ENCODE measurements at places on chromosomes 7 and 10.

DNA sequence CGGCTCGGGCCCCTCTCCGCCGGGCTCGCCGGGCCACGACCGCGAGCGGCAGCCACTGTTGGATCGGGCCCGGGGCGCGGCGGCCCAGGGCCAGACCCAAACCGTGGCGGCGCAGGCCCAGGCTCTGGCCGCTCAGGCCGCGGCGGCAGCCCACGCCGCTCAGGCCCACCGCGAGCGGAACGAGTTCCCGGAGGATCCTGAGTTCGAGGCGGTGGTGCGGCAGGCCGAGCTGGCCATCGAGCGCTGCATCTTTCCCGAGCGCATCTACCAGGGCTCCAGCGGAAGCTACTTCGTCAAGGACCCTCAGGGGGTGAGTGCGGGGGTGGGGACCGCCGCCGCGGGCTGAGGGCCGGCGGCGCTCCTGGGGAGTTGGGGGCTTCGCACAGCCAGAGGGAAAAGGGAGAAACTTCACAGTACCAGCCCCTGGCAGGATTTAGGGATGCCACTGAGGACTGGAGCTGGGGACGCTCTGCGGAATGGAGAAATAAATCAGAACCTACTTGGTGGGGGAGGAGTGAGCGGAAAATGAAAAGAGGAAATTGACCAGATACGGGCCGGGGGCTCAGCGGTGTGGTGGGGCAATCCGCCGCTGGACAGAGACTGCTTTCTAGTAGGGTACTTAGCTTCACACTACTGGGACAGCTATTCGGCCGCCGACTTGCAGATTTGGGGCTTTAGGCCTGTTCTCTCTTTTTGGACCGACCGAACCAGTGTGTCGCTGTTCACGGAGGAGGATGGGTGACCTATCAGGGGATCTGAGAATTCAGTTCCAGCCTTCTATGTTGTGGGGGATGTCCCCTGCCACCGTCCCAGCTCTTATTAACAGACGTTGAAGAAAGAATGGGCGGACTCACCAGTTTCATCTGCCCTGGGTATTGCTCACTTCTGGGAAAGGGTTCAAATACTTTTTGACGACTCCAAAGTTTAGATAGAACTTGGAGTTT is 669 bp downstream of the PI4K2A start:
- no peak for DNase-seq

DNA sequence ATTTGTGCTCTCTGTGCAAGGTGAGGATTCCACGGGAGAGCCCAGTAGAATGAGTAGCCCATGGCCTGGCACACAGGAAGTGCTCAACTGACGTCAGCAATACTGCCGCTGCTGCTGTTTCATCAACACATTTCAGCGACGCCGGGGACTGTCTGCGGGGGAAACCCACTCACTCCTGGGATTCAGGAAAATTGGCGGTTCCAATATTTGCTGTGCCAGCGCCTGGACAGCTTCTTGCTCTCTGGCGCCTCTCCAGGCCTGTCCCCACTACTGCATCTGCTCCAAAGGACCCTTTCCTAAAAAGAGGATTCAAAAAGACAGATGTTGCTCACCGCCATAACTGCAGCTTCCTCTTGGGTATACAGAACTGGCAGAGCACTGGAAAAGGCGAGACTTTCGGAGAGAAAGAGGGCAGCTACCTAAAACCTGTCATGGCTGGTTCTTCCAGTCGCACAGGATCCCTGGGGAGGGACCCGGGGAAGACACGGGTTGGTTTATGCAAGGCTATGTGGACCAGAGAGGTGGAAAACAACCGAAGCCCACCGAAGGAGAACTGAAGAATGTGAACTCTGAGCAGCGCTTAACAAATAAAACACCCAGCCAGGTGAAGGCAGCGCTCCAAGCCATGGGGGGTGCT is 39.7 kb upstream of the ENO4 start:
- no peak for DNase-seq

DNA sequence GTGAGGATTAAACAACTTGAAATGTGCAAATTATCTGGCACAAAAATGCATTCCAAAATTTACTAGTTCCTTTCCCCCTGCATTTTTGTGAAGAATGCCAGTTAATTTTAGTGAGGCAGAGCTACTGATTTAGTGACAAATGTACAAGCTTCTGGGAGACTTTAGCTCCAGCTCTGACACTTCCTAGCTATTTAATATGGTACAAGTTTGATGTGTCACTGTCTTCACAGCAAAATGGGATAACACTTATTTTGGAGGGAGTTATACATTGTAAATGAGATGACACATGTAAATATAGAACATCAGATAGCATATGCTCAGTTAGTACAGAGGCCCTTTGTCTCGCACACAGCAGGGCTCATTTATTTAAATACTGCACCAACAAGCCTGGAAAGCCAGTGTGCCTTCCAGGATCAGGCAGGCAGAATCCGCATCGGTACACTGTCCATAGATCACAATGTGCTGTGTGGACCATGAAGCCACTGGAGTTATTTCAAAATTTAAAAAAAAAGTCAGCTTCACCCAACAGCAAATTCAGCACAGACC is 48.7 kb downstream of the ELMO1 start:
- DNase-seq: no peak

DNA sequence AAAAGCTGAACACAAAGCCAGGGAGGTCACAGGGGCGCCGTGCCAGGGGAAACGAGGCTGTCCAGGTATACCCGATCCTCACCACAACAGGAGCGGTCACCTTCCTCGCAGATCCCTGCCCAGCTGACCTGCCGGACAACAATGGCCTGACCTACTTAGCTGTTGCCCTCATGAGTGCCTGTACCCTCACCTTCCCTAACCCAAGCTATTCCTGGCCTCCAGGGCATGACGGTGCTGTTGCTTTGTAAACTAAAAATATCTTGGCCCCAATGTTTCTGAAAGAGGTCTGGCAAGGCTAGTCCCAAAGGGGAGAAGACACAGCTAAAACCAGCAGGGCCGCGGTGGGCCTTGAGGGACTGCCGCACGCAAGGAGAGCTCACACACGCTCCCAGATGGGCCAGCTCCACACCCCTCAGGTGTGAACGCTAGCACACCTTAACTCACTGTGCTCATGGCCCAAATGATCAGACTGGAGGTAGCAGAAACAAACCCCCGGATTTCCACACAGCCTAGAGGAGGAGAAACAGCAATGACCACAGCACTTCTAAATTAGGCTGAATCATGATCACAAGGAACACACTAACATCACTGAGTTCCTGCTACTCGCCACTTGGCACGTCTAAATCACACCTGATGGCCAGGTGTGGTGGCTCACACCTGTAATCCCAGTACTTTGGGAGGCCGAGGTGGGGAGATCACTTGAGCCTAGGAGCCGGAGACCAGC is 66.3 kb upstream of the CYTH3 start:
- no peak for DNase-seq

DNA sequence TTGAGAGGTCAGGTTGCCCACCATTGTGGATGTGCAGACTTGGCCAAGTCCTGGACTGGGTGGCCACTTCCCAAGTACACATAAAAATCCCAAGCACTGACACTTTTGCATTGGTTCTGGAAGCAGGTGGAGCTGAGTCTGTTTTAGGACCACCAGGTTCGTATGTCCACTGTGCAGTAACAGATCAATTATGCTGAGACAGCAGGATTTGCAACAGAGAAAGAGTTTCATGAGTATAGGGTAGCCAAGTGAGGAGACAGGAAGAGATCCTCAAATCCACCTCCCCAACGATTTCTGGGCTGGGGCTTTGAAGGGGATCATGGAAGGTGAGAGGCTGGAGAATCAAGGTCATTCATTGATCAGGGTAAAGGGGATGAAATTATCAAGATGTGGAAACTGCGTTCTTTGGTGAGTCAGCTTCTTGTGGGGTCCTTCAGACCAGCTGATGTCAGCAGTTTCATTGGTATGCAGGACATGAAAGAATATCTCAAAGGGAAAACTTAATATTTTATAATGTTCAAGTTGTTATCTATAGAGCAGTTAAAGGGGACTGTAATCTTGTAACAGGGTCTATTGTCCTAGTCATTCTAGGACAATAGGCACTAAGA is 277.7 kb downstream of the GALNT17 start:
- DNase-seq: no peak

DNA sequence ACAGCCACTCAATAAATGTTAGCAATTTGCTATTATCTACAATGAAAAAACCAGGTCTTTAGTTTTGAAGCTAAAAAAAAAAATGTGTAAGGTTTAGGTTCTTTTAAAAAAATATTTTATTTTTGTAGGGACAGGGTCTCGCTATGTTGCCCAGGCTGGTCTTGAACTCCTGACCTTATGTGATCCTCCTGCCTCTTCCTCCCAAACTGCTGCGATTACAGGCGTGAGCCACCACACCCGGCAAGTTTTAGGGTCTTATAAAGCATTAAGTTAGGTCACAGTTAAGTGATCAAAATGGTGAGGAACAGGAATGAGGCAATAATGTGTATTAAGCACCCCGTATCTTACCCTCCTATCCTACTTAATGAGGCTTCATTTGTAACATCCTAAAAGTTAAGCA is 774 bp downstream of the SEM1 start:
- DNase-seq: no peak

- no peak for DNase-seq
Observed at GRCh38 chr7:24828891-24829661, 71.8 kb upstream of the GSDME start.

GRCh38 chr7:32336726-32337125 is 153.5 kb downstream of the LSM5 start:
- no peak for DNase-seq

DNA sequence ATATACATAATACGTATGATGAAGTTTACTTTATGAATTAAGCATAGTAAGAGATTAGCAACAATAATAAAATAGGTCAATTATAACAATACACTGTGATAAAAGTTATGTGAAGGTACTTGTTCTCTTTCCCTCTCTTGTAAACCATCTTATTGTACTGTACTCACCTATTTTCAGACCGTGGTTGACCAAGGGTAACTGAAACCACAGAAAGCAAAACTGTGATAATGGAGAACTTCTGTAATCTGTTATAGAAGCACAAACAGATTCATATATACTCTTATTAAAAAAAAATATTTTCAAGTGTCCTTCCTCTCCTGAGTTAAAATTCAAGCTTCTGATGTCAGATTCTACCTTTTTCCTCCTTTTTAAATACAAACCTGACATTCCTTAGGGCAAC is 1247.8 kb upstream of the SORCS1 start:
- no peak for DNase-seq

DNA sequence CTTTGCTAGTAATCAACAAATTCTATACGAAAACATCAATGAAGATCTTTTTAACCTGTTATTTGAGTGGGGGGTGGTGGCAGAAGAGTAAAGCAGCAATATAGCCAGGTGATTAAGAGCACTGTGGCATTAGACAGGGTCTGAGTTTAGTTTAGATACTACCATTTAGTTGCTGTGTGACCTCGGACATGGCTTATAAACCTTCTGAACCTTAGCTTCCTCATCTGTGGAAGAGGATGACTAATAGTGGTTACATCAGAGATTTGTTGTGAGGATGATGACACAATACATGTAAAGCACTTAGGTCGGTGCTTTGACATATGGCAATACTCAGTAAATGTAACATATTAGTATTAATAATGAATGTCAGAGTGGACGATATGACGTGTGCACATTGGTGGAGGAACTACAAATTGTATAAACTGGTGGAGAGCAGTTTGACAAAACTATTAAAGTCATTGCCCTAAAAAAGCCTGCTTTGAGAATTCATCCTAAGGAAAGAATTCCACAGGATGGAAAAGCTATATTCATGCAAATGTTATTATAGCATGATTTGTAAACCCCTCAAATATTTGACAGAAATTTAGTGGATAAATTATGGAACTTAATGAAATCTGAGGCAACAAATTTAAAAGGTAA is 24.3 kb downstream of the SPAG6 start:
- DNase-seq: no peak

GRCh38 chr7:100493476-100494264 is 9.9 kb downstream of the NYAP1 start:
- no peak for DNase-seq

DNA sequence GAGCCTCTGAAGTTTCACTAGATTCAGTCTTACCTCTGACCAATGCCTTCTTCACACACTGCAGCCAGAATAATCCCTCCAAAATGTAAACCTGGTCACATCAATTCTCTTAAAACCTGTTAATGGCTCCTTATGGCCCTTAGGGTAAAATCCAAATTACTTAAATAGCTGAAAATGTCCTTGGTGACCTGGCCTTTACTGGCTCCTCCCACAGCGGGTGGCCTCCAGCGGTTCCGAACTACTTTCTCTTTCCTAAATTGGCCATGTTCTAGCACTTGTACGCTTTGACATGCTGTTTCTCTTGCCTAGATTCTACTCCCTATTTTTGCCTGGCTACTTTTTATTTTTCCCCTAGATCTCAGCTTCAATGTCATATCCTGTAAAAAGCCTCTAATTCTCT is 36.1 kb downstream of the AGK start:
- DNase-seq: no peak

DNA sequence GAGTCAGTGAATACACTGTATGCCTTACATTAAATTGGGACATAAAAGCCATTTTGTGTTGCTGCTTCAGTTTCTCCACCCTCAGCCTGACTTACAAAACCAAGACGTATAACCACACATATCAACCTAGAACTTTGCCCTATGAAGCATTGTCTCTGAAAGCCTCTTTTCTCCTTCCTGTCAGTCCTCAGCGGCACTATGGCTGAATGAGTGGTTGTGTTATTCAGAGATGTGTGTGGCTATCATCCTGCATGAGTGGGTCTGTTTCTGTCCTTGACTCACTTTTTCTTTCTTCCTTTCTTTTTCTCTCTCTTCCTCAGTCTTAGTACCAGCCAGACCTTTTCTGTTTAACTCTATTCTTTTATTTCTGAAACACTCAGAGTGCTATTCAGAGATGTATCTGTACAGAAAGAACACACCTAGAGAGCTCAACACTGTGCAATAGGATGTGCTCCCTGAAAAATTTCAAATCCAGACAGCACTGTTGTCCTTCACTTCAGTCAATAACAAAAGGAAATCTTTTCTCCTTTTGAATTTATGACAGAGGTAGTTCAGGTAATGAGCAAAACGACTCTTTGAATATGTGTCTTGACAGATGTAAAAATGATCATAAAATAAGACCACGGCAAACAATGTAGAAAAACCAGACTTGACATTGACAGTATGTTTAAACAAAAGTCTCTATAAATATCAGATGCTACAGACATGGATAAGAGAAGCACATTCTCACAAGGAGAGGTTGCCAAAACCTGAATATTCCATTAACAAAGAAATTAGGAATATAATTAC is 163.3 kb upstream of the FEZF1 start:
- no peak for DNase-seq

- DNase-seq: no peak
Observed at GRCh38 chr10:287026-287709, 151.9 kb downstream of the ZMYND11 start.

DNA sequence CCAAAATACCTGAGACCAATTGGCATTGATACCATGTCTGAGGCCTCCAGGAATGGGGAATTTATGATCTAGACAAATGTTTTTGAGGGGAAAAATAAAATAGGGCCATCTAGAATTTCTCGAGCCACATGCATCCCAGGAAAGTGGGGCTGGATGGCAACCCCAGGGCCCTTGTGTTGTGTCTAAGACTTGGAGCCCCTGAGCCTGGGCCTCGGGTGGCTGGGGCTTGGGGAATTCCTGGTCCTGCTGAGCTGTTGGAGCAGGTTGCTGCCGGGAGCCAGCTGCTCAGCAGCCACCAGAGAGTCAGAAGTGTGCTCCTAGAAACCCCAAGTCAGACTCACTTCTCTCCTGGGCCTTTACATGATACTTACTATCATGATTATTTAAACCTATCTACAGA is 172.9 kb downstream of the WDR37 start:
- no peak for DNase-seq

- DNase-seq: no peak
Observed at GRCh38 chr10:77548157-77548556, 89.5 kb downstream of the KCNMA1 start.

GRCh38 chr7:39294022-39294421 is 272.2 kb upstream of the YAE1 start:
- DNase-seq: no peak

Data from stimulated activated CD8-positive, alpha-beta memory T cell treated with anti-CD3 and anti-CD28 coated beads, Interleukin-4, amount 100 ng/mL, for 4 hours (primary cell).